ENCODE measurements at places on chromosomes 13 and 19. TPM values are rescaled to one million over a fixed set of nuclear protein-coding genes. Genes with fewer than 3 reads are reported as not detected.

The ZNF613 gene
- 1.2 TPM for total RNA-seq

The MEIOSIN gene
- 0.05 TPM for total RNA-seq

The CIC gene
- 53.9 TPM for total RNA-seq

The SIAH3 gene
- total RNA-seq, result not detected

The EDNRB gene
- not detected for total RNA-seq

The FFAR2 gene
- total RNA-seq, result 0.04 TPM

The FSD1 gene
- 7.9 TPM for total RNA-seq

The SHISA7 gene
- total RNA-seq, result 0.02 TPM

The CD37 gene
- total RNA-seq, result not detected

The CYP4F11 gene
- total RNA-seq, result 4.4 TPM

The INSL3 gene
- total RNA-seq, result 0.31 TPM

The PGLYRP2 gene
- not detected for total RNA-seq

The CERS1 gene
- 5.6 TPM for total RNA-seq

The CYP4F8 gene
- total RNA-seq, result not detected

The FFAR3 gene
- not detected for total RNA-seq

The CEACAM7 gene
- 0.10 TPM for total RNA-seq

The GFY gene
- 0.17 TPM for total RNA-seq

The ACP4 gene
- total RNA-seq, result not detected

The KASH5 gene
- not detected for total RNA-seq

The GJB6 gene
- not detected for total RNA-seq

The LGALS13 gene
- total RNA-seq, result not detected

The TUBB4A gene
- 8.1 TPM for total RNA-seq

The TICAM1 gene
- 10.6 TPM for total RNA-seq

The KLK8 gene
- total RNA-seq, result not detected

The S1PR4 gene
- 0.12 TPM for total RNA-seq

The CAPN12 gene
- total RNA-seq, result 6.5 TPM

The EID2B gene
- 7.2 TPM for total RNA-seq

The ZNF776 gene
- total RNA-seq, result 6.9 TPM

The FGF22 gene
- 0.26 TPM for total RNA-seq

The STOML3 gene
- total RNA-seq, result not detected

The SACS gene
- 15.8 TPM for total RNA-seq

The TEX26 gene
- total RNA-seq, result not detected

The DENND1C gene
- 0.17 TPM for total RNA-seq

The TNFRSF19 gene
- total RNA-seq, result 3.8 TPM

The DHDH gene
- 0.62 TPM for total RNA-seq

The SERP2 gene
- not detected for total RNA-seq

The KLK10 gene
- 0.31 TPM for total RNA-seq

Measured in A549 treated with dexamethasone at 1 μM for 4 hours (cell line).